SW 1271 (cell line): ENCODE measurements at places on chromosomes 4 and X.

DNA sequence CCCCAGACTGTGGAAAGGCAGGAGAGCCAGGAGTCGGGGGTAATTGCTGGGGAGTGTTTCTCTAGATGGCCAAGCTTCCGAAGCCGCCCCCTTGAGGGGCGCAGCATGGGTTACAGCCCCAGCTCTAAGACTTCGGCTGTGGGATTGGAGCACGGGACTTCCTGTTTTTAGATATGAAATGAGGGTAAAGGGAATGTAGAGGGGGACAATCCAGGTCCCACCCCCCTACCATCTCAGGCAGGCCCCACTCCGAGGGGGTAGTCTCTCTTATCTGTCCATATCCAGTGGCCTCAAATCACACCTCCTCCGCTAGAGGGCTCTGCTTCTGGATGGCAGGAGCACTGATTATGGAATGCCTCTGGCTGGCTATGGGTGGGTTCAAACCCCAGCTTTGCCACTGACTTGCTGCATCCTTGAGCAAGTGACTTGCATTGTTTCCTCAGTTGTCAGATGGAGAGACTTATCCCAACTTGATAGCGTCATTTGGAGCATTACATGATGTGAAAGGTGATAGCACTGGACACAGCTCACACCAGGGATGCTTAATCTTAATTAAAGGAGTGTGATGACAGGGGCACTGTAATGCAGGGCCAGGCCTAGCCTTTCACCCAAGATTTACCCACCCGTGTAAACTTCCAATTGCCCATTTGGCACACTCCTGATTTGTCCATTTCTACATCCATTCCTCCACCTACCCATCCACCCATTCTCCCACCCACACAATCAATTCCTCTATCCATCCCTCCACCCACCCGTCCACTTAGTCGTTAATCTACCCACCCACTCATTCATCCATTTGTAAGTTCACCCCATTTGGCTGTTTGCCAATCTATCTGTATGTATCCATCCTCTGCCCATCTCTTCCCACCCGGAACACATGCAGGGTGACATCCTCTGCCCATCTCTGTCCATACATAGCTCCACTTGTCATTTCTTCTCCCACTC, 848 bp upstream of the KCND1 start:
- DNase-seq: peak; percentile 10

- DNase-seq: no peak
These were observed 3.4 kb downstream of the GRID2 start for GRCh38 chr4:92307181-92307580.

- DNase-seq: no peak
These were observed 195.9 kb downstream of the GC start for GRCh38 chr4:71587995-71588394.

- no peak for DNase-seq
These were observed 45.0 kb downstream of the TET2 start for GRCh38 chr4:105191621-105192210.

DNA sequence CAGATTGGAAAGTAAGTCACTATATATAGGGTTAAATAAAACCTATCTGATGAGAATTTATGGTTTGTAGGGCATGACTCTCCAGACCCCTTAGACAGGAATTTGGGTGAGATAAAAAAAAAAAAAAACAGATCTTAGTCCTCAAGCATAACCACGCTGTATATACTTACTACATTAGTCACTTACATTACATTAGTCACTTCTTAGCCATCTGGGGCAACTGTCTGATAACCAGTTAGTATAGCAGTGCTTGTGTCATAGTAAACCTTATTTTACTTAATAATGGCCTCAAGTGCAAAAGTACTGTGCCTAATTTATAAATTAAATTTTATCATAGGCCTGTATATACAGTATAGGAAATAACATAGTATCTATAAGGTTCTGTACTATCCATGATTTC, 60.2 kb upstream of the RPS6KA6 start:
- peak; percentile 0 for DNase-seq

DNA sequence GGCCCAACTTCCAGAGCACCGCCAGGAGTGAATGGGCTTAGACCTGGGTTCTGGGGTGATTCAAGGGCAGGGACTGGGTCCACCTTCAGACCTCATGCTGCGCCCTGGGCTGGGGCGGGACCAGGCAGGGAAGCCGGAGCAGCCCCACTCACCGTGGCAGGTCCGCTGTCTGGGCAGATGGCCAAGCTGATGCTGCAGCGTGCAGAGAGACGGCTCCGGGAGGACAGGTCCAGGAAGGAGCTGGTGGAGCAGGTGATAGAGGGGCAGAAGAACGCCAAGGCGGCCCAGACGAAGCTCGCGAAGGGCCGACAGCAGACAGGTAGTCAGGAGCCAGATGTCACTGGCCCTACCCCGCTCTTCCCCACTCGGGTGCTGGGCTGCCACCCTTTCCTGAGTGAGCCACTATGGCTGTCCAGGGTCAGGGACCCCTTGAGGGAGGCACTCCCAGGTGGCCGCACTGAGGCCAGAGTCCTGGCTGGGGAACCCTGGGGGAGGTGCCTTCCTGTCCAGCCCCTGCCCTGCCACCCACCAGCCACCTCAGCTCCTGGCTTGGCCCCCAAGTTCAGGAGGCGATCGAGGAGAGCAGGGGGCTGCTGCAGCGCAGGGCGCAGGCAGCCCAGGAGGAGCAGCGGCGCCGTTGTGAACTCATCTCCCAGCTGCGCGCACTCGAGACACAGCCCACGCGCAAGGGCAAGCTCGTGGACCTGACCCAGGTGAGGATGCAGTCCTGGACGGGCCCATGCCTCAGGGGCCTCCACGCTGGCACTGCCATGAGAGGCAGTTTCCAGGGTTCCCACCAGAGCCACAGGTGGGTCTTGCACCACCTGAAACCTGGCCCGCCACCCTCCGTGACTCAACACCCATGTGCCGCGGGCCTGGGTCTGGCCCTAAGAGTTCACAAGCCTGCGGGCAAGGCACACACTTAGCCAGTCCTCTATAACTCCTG, 10.1 kb upstream of the RNF4 start:
- no peak for DNase-seq

DNA sequence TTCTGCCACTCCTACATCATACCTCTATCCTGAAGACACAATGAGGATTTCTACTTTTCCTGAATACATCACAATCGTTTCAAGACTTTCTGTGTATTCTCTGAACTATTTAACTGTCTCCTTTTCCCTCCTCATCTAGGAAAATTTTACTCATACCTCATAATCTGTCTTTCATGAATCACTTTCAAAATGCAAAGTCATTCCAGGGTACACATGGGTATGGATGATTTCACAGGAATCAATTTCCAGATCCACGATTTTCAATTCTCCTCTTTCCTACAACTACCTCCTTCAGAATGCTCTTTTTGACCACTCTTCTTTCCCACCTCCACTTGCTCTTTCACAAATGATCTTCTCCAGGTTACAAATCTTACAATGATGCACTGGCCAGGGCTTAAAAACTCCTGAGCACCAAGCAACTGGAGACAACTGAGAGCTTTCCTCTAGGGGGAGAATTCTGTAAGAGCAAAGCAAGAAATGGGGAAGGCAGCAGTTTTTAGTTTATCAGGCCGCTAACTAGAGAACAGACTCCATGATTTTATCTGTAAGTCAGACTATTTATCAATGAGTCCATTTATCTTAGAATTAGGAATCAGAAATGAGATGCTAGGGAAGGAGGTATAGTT, 116.4 kb downstream of the PPP3CA start:
- no peak for DNase-seq

DNA sequence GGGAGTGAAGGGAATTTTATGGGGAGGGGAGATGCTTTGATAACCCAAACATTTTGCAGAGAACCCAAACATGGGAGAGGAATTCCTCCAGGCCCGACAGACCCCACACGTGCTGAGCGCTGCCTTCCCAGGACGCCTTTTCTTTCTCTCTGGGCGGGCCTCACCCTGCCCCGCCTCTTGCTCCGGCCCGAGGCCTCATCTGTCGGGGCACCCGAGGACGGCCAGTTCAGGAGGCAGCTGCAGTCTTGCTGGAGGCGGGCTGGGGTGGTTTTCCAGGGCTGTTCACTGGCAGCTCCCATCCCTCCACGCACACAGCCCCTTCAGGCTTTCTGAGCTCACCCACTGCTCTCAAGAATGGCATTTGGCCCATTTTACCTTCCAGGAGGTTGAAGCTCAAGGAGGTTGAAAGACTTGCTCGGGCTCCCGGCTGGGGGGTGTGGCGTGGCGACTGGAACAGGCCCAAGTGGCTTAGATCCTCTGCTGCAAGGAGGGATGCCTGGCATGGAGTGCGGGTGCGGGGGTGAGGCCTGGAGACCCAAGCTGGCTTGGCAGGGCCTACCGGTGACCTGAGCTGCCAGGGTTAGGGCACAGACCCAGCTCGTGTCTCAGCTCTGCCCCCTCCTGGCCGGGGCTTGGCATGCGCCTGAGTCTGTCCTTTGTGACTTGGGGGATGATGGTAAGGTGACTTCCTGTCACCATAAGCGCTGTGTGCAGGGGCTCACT, 99.2 kb downstream of the PSAPL1 start:
- DNase-seq: no peak

DNA sequence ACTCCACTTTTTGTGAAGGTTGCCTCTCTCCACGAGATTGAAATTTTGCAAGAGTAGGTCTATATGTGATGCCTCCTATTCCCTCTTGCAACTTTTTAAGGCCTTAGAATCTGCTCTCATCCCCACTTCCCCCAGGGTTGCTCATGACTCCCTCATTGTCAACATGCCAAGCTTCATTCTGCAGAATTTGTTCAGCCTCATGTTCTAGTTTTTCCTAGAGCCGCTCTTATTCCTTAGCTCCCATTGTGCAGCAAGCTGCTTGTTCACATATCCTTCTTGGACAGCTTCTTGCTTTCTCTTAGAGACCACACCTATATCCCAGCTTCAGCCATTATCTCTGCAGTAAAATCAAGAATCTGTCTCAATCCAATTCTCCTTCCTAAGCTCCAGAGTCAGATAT, 82.4 kb downstream of the CNGA2 start:
- no peak for DNase-seq
